Ascending aorta (tissue), 2 donors: ENCODE measurements at places on chromosomes 7 and 10.

DNA sequence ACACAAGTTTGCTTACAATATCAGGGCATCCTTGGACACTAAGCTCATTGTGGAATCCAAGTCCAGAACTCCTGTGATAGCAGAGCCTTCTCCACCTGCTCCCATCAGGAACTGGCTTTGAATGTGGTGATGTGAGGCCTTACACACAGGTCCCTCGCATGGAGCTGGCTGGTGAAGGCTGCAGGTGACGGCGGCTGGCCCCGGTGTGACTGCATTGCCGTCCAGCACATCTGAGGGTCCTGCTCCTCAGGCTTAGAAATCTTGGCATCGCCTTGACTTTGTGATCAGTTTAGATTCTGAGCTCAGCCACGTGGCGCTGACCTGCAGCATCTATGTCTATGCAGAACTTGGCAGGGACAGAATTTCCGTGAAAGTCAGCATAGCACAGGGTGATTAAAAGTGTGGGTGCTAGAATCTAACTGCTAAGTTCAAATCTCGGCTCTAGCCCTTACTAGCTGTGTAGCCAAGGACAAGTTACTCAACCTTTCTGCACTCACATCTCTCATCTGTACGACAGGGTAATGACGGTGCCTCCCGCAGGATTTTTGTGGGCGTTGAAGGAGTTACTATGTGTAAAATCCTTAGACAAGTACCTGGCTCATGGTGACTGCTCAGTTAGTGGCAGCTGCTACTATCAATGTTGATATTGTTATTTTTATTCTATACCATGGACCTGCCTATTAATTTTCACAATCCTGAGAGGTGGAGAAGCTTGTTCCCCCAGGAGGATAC is 26.6 kb downstream of the HKDC1 start:
- DNase-seq, result no peak

GRCh38 chr7:2387897-2388636 is 15.3 kb upstream of the CHST12 start:
- no peak for DNase-seq

GRCh38 chr10:112338957-112339356 is 35.0 kb upstream of the ACSL5 start:
- DNase-seq, result no peak

GRCh38 chr7:100677308-100678267 is 4.0 kb downstream of the GNB2 start:
- DNase-seq, result no peak

DNA sequence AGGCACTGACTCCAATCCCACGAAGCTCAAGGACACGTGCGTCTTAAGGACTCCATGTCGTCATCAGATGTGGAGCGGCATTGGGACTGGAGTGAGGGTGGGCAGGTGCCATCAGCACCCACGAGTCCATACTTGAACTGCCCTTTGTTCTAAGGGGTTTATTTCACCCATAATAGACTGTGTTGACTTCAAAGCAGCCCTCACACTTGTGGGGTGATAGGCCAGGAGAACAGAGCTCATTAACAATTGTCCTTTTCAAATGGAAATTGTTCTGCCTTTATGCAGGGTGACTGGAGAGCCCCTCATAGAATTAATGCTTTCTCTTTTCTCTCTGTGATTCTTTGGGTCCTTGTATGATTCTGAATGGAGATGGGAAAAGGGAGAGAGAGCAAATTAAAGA is 376.9 kb upstream of the MGMT start:
- DNase-seq, result no peak

GRCh38 chr7:38671911-38672905 is 41.0 kb upstream of the AMPH start:
- DNase-seq, result no peak
